ENCODE measurements at places on chromosomes 5 and 9.

DNA sequence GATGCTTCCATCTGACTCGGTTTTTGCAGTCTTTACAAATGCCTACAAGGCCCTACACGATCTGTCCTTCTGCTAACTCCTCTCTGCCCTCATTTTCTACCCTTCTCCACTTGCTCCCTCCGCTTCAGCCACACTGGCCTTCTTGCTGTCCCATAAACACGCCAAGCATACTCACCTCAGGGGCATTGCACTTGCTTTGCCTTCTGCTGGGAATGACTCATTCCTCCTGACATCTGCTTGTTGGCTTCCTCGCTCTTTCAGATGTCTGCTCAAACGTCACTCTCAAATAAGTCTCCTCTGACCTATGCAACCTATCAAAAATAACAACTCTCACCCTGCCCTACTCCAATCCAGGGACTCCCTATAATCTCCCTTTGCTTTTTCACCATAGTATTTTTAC is 28.2 kb downstream of the CDC25C start:
- peak; percentile 22 for DNase-seq

DNA sequence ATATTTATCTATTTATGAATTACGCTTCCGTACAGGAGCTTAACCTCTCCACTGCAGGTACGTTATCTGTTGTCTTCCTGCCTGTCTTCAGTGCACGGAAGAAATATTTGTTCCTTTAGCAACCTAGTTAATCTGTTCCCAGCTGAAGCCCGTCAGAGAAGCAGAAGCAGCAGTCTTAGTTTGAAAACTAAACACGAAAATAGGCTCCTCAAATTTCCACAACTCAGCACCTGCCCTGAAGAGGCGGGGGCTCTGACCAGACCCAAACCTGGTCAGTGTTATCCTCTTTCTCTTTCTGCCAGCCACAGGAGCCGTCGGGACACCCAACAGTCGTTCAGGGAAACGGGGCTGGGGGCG is 462 bp downstream of the NUDCD2 start:
- DNase-seq: no peak

- DNase-seq: no peak
These were observed 57.5 kb upstream of the IQGAP2 start for GRCh38 chr5:76345582-76345981.

DNA sequence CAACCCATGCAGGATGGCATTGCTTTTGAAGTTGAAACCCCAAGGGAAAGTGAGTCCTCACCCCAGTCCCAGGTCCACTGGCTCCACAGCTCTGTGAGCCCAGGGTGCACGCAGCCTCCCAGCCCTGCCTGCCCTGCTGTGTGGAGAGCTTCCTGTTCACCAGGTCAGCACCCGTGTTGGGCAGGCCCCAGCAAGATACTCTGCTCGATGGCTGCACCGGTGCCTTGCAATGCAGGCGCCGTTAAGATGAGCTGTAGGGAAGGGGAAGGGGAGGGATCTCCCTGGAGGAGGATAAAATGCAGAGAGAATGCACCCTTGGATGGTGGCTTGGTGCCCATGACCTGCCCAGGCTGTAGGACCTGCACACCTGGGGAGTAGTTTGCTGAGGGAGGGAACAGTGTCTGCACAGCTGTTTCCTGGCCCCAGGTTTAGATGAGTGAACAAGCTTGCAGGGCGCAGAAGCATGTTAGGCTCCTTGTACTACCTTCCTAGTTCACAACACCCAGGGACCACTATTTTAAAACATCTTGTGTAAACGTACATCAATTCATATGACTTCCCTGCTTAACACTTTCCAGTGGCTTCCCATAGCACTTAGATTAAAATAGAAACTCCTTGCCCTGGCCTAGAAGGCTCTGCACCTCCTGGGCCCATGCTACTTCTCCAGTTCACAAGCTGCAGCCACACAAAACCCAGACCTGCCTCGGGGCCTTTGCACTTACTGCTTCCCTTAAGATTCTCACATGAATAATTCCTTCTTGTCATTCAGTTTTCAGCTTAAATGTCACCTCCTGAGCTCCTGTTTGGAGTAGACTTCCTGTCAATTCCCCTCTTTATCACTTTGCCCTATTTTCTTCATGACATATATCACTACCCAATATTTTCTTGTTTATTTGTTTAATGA is 19.6 kb downstream of the FAT2 start:
- no peak for DNase-seq

- DNase-seq: no peak
These were observed 603.8 kb downstream of the TLE4 start for GRCh38 chr9:80175286-80176150.

- no peak for DNase-seq
These were observed 157.2 kb downstream of the CDH10 start for GRCh38 chr5:24487368-24488229.

- DNase-seq: no peak
These were observed 298.6 kb downstream of the DIRAS2 start for GRCh38 chr9:90343991-90344390.

GRCh38 chr9:84974855-84975254 is 305.3 kb downstream of the NTRK2 start:
- DNase-seq: no peak

GRCh38 chr9:134895908-134896833 is 15.6 kb downstream of the FCN2 start:
- peak; percentile 86 for DNase-seq

DNA sequence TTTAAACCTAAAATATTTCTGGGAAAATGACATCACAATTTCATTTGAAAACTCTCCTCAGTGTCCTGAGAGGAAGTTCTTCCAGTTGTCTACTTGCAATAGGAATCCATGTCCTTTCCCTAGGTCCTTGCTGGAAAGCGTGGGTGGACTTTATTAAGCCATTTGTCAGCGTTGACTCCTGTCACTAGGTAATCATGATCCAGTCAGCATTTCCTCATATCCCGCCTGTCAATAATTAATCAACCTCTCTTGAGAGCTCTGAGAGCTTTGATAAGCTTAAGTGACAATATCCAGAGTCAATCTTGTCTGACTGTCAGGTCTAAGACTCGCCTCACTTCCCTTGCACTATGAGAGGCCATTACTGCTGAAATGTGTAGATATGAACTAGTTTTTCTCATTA is 107.2 kb upstream of the SLIT3 start:
- DNase-seq: no peak

- DNase-seq: no peak
These were observed at the start of gene MIER3 for GRCh38 chr5:56951946-56952691. TSS of gene MIER3 (minus strand) at chr5:56952123. CDS start at chr5:56952102, 21 bp downstream.

DNA sequence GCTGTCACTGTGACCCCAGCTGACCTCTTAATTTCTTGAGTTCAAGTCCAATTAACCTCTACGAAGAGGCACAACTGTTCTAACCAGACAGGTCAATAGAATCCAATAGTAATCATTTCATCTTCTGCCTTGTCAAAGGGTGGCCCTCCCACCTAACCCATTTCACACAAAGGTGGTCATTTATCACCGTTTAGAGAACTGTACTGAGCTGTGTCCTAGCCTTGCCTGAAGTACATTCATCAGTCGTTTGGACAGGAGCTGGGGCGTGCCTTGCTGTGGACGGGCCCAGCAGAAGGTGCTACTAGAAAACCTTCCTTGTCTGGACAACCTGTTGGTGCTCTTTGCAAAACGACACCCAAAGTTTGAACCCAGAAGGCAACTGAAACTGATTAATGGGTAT is 605.4 kb downstream of the ISL1 start:
- no peak for DNase-seq

- no peak for DNase-seq
These were observed 120.9 kb upstream of the TMEM161B start for GRCh38 chr5:88389338-88390095.

DNA sequence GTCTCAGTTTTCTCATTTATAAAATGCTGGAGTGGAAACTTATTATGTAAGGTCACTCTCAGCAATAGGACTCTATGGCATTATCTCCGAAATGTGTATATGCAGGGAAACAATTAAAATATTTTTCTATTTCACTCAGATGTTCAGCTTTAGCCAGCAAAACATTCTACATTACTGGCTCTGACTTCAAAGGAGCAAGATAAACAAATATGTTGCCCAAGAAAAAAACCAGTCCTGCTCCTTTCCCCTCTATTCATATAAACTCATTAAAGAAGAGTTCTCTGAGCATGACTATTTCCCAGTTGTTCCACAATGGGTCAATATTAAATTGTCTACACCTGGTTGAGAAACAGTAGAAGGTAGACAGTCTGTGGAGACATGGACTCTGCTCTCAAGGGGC is 155.0 kb downstream of the NPR3 start:
- no peak for DNase-seq

GRCh38 chr5:147590096-147590495 is 80.2 kb upstream of the DPYSL3 start:
- no peak for DNase-seq
